ENCODE measurements at places on chromosomes 3 and 15. TPM values are rescaled to one million over a fixed set of nuclear protein-coding genes. Genes with fewer than 3 reads are reported as not detected.

GPR149 gene
- total RNA-seq, result not detected

ROPN1B gene
- total RNA-seq, result not detected

CCDC32 gene
- 41.3 TPM for total RNA-seq

TBCCD1 gene
- 7.8 TPM for total RNA-seq

CLSTN2 gene
- total RNA-seq, result not detected

NRROS gene
- 42.3 TPM for total RNA-seq

FBXO40 gene
- total RNA-seq, result not detected

MESP2 gene
- not detected for total RNA-seq

ALS2CL gene
- total RNA-seq, result 0.69 TPM

NOX5 gene
- not detected for total RNA-seq

UCN2 gene
- not detected for total RNA-seq

GPR87 gene
- total RNA-seq, result 3.2 TPM

- ATAC-seq, result no peak
- H3K36me3 ChIP-seq, result peaks cover 30% of the 10 kb centered on the region
- H3K27me3 ChIP-seq, result no peaks in the 10 kb centered on the region
Observed at GRCh38 chr3:37144806-37145205, 29.6 kb downstream of the LRRFIP2 start.

- peak overlapping the region; percentile 27 for H3K27ac ChIP-seq
- no peaks in the 10 kb centered on the region for H3K27me3 ChIP-seq
- peak; percentile 38 for ATAC-seq
- peaks cover 28% of the 10 kb centered on the region for H3K36me3 ChIP-seq
- H3K4me1 ChIP-seq, result peaks cover 19% of the 10 kb centered on the region
Observed at GRCh38 chr3:12638105-12638504, 25.8 kb downstream of the RAF1 start.

DNA sequence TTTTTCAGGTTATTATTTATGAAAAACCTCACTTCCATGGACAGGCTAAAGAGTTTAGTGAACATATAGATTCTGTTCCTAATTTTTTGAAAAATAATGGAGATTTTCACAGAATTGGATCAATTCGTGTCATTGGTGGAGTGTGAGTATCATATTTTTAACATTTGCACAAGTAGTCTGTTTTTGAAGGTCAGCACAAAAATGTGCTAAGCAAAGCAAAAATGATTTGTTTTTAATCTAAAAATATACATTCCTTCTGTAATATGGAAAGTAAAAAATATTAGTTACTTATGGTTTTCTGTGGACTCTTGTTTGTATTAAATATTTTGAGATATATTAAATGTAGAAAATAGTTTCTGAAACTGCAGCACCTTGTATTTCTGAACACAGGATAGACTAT lies 71.0 kb downstream of the CRYBG3 start:
- ATAC-seq, result no peak
- H3K36me3 ChIP-seq, result peaks cover 55% of the 10 kb centered on the region
- no peak overlapping the region for H3K4me3 ChIP-seq
- H3K27ac ChIP-seq, result no peak overlapping the region
- no peaks in the 10 kb centered on the region for H3K4me1 ChIP-seq

- H3K4me1 ChIP-seq, result peaks cover 12% of the 10 kb centered on the region
- H3K36me3 ChIP-seq, result peaks cover 100% of the 10 kb centered on the region
- no peak for ATAC-seq
- peak overlapping the region; percentile 9 for H3K4me3 ChIP-seq
- H3K27ac ChIP-seq, result no peak overlapping the region
- H3K27me3 ChIP-seq, result no peaks in the 10 kb centered on the region
Observed at GRCh38 chr3:45954306-45954705, 11.0 kb downstream of the CXCR6 start.

DNA sequence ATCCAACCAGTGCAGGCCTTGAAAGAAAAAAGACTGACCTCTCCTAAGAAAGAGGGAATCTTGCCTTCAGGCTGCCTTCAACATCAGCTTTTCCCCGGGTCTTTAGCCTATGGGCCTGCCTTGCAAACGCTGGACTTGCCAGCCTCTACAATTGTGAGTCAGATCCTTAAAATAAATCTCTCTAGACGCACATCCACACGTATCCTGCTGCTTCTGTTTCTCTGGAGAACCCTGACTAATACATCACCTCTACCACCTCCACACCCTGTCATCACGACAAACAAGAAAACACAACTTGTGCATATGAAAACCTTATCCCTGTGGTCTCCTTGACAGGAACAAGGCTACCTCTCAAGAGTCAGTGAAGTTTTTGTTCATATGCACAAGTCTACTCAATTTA lies 11.8 kb downstream of the CYFIP1 start:
- H3K36me3 ChIP-seq, result no peaks in the 10 kb centered on the region
- no peak overlapping the region for H3K4me3 ChIP-seq
- no peak overlapping the region for H3K27ac ChIP-seq
- no peaks in the 10 kb centered on the region for H3K27me3 ChIP-seq
- peak; percentile 45 for ATAC-seq
- peaks cover 9% of the 10 kb centered on the region for H3K4me1 ChIP-seq

DNA sequence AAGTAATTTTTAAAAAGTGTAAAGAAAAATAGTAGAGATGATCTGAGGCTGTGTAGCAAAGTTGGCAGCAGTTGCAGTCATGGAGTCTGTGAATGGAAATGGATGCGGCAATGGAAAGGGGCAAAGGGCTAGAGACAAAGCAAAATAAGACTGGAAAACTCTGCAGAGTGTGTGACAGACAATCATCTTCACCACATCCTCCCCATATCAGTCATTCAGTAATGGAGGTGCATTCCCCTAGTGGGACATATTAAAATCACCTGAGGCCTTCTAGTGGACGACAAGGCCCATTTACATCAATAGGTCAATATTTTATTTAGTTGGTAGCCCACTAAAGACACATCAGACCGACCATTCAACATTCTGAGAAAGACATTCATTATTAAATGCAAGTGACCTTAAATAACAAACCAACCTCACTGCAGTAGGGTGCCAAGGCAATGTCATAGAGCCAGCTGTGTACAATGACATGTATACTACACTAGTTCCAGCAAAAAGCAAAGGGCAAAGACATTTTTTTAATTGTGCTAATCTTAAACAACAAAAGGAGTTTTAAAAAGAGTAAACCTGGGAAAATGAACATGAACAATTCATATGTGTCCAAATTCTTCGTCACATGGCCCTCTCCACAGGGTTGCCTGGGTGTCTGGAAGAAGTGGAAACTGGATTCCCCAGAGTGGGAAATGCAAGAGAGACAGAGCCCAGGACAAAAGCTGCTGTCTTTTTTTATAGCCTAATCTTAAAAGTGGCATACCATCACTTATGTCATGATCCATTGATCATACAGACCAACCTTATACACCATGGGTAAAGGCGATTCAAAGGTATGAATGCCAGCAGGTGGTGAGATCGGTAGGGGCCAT lies 15.6 kb upstream of the RAP2B start:
- peak overlapping the region; percentile 77 for H3K27ac ChIP-seq
- peaks cover 13% of the 10 kb centered on the region for H3K4me1 ChIP-seq
- H3K4me3 ChIP-seq, result no peak overlapping the region
- no peaks in the 10 kb centered on the region for H3K27me3 ChIP-seq

DNA sequence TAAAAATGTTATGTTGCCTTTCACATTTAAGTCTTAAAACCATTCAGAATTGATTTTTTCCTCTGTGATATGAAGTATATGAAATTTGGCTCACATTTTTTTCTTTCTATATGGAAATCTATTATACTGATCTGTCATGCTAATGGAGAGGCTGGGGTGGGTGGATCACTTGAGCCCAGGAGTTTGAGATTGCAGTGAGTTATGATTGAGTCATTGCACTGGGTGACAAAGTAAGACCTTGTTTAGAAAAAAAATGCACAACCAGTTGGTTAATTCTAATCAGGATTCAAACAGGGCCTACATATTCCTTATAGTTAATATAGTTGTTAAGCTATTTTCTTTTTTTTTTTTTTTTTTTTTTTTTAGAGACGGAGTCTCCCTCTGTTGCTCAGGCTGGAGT lies 230.5 kb downstream of the MFSD1 start:
- no peaks in the 10 kb centered on the region for H3K27me3 ChIP-seq
- ATAC-seq, result no peak
- H3K36me3 ChIP-seq, result no peaks in the 10 kb centered on the region

DNA sequence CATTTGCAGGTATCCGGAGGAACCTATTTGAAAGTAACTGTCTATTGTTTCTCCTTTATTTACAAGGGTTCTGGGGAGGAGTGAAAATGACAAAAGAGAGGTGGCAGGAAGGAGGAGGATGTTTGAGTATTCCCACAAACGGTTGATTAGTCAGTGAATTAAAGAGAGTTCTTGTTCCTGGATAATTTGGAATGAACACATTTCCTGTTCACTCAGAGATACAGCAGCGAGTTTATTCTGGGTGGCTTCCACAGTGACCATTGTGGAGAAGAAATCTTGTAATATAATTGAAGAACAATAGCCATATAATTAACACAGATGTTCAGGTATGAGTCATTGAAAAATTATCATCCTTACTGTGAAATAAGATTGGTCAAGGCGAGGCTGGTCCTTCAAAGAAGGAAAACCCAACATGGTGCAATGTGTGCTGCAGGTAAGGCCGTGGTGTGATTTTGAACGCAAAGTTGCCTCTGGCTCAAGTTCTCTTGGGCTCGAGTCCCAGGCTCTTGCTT lies 77.3 kb downstream of the NFKBIZ start:
- H3K27ac ChIP-seq, result no peak overlapping the region
- no peaks in the 10 kb centered on the region for H3K36me3 ChIP-seq
- H3K27me3 ChIP-seq, result peaks cover 9% of the 10 kb centered on the region
- H3K4me3 ChIP-seq, result no peak overlapping the region
- H3K4me1 ChIP-seq, result peaks cover 21% of the 10 kb centered on the region

DNA sequence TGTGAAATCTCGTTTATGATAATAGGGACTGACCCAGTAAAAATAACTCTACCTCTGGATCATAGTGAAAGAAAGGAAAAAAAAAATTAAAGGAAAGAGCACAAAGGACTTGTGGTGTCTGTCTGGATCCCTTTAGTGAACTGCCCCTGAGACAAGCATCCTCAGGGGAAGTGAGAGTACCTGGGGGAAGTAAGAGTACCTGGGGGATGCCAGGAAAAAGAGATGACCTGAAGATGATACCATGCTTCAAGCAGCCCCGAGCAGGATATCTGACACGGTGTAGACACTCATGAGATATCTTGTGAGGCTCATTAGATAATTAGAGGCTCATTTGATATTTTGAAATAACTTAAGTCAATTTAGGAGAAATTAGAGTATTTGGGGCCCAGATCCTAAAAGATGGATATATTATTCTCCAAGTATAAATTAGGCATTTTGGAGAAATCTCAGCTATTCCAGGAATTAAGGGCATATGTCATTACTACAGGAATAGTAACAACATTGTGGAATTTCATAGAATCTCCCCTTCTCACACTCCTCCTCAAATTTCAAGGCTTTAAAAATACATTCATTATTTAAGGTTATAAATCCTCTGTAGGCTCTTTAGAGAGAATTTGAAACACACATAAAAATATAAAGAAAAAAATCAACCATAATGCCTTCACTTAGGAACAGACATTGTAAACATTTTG lies 36.3 kb upstream of the PSMD6 start:
- no peak overlapping the region for H3K4me3 ChIP-seq
- ATAC-seq, result no peak
- H3K36me3 ChIP-seq, result no peaks in the 10 kb centered on the region
- H3K27me3 ChIP-seq, result peaks cover 51% of the 10 kb centered on the region

GRCh38 chr3:28745436-28745835 lies 396.8 kb upstream of the AZI2 start:
- no peak for ATAC-seq
- H3K4me3 ChIP-seq, result no peak overlapping the region
- H3K27me3 ChIP-seq, result no peaks in the 10 kb centered on the region
- no peaks in the 10 kb centered on the region for H3K4me1 ChIP-seq
- no peaks in the 10 kb centered on the region for H3K36me3 ChIP-seq
- no peak overlapping the region for H3K27ac ChIP-seq

- H3K27ac ChIP-seq, result no peak overlapping the region
- peaks cover 2% of the 10 kb centered on the region for H3K4me1 ChIP-seq
- no peaks in the 10 kb centered on the region for H3K36me3 ChIP-seq
Observed at GRCh38 chr3:134359121-134360010, 14.9 kb downstream of the AMOTL2 start.
